ENCODE measurements at places on chromosomes 2 and 18. TPM values are rescaled to one million over a fixed set of nuclear protein-coding genes. Genes with fewer than 3 reads are reported as not detected.

Gene GREB1
- not detected for total RNA-seq

Gene EFR3B
- total RNA-seq, result 0.49 TPM

Gene RNU2-63P
- total RNA-seq, result 14.6 TPM

Gene DAW1
- total RNA-seq, result not detected

Gene CRYGD
- total RNA-seq, result not detected

Gene NPAS2
- total RNA-seq, result 1.1 TPM

Gene LIMS3
- 4.4 TPM for total RNA-seq

Gene PTPRM
- 118 TPM for total RNA-seq

Gene LRRTM4
- total RNA-seq, result not detected

Gene SERPINB4
- total RNA-seq, result not detected

Gene TIA1
- total RNA-seq, result 90.8 TPM

Gene ANKRD30BL
- not detected for total RNA-seq

Gene DCC
- total RNA-seq, result not detected

Gene GPAT2
- 11.3 TPM for total RNA-seq

Gene CACNB4
- under 0.01 TPM for total RNA-seq

Gene STARD6
- not detected for total RNA-seq

Gene C2orf66
- 0.06 TPM for total RNA-seq

Gene ACP1
- 70.6 TPM for total RNA-seq

Gene MAP3K20
- total RNA-seq, result 36.4 TPM

Gene AQP12B
- total RNA-seq, result not detected

Gene CD8B2
- not detected for total RNA-seq

Gene ABCG5
- total RNA-seq, result not detected

Gene THSD7B
- not detected for total RNA-seq

Gene COL4A4
- under 0.01 TPM for total RNA-seq

Gene GPR17
- total RNA-seq, result not detected

Gene B3GNT2
- 22.0 TPM for total RNA-seq

Gene REG1A
- total RNA-seq, result not detected

Gene DAPL1
- not detected for total RNA-seq

Gene CLK1
- total RNA-seq, result 132 TPM

Gene DUSP28
- 1.6 TPM for total RNA-seq

Gene SCLY
- 23.3 TPM for total RNA-seq

Gene ACTG2
- not detected for total RNA-seq

Gene KCNG3
- not detected for total RNA-seq

Gene MROH2A
- not detected for total RNA-seq

Gene ANTXR1
- 1.1 TPM for total RNA-seq

Gene ACMSD
- total RNA-seq, result not detected

Gene FAM161A
- 1.8 TPM for total RNA-seq

Gene MARCHF4
- total RNA-seq, result 5.7 TPM

Gene GRB14
- total RNA-seq, result 0.32 TPM

Gene FRZB
- total RNA-seq, result 0.13 TPM

Gene SERPINB5
- total RNA-seq, result not detected

Gene NETO1
- total RNA-seq, result not detected

Gene CASP10
- 59.7 TPM for total RNA-seq

Gene UGT1A1
- total RNA-seq, result not detected

Gene AKAIN1
- not detected for total RNA-seq

Gene LYG2
- not detected for total RNA-seq

Gene LINC00305
- not detected for total RNA-seq

Gene RASGRP3
- total RNA-seq, result 92.1 TPM

Gene GPBAR1
- 0.16 TPM for total RNA-seq

Gene CHST9
- not detected for total RNA-seq

Measured in bladder microvascular endothelial cell (primary cell).